ENCODE measurements at places on chromosomes 5 and 9.

- no peak for DNase-seq
These were observed 21.9 kb upstream of the IRX2 start for GRCh38 chr5:2773327-2773726.

DNA sequence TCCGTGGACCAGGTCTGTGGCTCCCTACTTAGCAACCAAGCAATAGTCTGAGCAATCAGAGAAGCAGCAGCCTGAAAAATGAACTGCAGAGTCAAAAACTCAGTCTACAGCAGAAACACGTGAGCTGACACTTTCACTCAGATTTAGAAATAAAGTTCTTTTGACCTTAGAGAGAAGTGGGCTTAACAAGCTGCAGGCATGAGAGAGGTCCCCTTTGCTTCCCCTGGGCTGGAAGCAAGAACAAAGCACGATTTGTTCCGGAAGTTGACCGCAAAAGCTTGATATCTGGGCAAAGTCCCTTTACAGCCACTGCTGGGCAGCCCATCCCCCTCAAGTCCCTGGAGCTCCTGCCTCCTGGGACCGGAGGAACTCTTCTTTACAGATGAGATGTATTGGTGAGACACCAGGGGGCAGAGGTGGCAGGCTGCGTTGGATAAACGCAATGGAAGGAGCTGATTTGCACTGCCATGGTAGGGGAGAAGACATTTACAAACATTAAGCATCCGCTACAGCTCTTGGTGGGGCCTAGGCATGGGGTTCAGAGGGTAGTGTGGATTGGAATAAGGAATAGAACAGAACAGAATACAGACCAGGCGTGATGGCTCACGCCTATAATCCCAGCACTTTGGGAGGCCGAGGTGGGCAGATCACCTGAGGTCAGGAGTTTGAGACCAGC lies 5.8 kb upstream of the SOWAHA start:
- no peak for DNase-seq

DNA sequence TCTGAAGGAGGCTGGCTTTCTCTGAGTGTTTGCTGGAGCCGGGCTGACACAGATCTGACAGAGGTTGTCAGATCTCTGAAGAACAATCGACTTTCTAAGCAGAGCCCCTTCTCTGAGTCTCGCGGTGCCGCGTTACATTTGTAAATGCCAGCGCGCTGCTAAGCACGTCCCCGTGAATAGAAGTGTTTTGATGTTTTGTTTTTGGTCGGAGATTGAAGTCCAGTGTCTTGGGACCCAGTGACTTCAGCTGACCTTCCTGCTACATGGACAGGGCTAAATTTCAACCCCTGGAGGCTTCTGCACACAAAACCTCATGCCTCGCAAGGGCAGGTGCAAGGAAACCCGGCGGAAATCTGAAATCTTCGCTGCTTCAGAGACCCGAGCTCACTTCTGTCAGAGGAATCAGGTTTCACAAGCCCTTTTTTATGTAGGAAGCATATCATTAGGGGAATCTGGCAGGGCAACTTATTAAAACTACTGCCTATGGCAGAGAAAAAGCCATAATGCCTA lies 27.2 kb downstream of the NEUROG1 start:
- DNase-seq = no peak

DNA sequence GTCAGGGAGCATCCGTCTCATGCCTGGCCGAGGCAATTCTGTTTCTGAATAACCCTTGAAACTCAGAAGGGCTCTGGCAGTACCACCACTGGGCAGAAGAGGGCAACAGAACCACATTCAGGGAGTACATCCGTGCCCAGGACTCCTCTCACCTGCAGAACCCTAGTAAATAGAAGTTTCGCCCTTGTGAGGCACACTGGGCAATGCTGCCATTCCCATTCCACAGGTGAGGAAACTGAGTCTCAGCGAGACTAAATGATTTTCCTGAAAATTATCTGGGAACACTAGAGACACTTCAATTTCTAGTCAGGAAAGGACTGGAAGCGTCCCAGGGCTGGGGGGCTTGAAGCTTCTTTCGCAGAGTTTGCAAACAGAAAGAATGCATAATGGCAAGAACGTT lies 74.7 kb downstream of the FGF1 start:
- DNase-seq = peak; percentile 54

DNA sequence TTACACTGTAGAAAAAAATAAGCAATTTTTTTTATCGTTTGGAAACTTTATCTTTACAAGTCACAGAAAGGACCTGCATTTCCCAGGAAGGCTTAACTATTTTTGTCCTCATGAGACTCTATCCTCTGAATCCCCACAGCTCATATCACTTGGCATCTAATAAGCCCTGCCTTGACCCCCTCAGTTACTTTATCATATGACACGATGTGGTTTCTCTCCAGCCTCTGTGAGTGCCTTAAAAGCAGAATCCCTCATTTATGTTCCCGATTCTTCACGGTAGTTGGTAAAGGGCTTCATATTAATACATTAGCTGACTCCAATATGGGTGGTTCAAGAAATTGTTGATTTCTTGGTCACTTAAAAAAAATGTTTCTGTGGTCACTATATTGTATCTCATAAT lies 296.6 kb upstream of the GRAMD2B start:
- DNase-seq = no peak
